ENCODE measurements at places on chromosomes 1 and 21.

GRCh38 chr1:10714337-10715114 is 81.9 kb downstream of the CASZ1 start:
- DNase-seq = no peak

DNA sequence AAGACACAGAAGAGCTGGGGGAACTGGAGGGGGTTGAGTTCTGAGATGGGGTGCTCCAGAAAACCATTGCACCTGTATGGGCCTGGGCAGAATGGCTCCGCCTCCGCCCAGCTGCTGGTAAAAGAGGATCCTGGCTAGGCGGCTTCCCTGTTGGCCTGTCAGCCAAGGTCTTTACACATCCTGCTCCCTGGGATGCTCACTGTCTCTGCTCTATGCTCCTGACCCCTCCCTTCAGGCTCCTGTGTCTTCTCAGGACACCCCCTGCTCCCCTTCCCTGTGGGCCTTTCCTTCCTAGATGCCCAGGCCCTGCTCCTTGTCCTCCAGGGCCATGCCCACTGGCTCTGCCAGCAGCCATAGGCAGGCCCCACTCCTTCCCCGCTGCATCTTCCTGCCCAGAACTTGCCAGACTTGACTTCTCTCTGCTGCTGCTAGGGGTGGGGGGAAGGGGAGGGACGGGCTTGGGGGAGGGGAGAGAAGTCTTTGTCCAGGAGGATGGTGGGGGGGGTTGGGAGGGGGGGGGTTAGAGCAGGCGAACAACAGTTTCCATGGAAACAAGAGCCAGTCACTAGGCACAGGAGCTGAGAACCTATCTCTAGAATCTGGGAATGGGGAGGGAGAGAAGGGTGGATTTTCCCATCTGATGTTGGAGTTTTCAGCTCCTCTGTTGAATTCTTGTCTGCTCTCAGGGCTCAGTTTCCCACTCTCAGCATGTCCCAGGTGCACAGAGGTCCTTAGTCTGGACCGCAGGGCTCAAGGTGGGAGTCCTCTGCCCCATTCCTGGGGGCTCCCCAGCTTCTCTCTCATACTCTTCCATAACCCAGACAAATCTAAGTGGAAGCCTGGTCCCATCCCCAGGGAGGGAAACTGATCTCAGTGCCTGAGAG is 10.6 kb downstream of the CELSR2 start:
- DNase-seq = no peak

GRCh38 chr1:198672124-198672523 is 33.3 kb downstream of the PTPRC start:
- DNase-seq = no peak

GRCh38 chr1:173134029-173134428 is 73.1 kb downstream of the TNFSF4 start:
- no peak for DNase-seq

DNA sequence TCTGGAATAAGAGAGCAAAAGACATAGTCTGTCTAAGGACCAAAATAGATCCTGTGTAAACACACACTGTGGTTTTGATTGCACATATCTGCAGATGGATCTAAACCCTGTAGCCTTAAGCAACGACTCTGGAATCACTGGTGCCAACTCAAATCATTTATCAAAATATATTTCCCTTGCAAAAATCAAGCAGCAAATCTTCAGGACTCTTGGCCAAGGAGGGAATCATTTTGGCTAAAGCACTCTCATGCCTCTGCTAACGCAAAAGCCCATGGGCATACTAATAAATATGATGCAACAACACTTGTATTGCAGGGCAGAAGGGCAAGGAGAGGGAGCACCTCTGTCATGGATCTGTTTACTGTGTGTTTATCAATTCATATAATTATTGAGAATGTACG is 155.4 kb upstream of the DUSP10 start:
- no peak for DNase-seq

DNA sequence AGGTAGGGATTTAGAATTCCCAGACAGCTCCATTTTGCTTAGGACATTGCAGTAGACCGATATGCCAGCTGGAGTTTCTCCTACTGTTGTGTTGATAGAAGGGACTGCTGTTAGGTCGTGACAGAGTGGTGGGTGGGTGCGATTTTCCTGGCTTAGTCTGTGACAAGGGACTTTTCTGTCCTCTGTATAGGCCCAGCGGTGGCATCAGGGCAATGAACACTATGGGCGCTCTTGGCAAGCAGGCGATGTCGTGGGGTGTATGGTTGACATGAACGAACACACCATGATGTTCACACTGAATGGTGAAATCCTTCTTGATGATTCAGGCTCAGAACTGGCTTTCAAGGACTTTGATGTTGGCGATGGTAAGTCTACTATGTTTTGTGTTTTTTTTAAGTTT is 321.8 kb downstream of the ZP4 start:
- no peak for DNase-seq

DNA sequence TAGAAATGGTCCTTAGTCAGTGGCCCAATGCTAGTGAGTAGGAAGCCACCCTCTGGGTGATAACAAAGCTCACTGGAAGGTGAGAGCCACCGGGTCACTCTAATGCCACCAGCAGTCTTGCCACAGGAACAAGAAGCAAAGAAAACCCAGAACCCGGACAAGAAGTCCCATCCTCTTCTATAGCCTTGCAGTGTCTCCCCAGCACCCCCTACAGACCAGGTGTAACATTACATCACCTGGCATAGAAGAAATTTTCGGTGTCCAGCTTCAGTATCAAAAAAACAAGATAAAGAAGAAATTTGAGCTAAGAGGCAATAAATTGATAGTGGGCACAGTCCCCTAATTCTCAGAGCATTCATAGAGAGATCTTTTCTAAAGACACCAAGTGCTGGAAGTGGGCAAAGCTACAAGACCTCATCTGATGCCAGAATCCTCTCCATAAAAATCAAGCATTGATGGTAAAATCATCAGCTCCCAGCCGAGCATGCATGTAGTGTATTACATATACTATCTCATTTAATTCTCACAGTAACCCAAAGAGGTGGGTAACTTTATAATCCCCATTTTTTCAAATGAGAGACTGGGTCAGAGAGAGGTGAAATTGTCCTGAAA is 491.0 kb downstream of the MATN1 start:
- DNase-seq = no peak

- DNase-seq = no peak
These were observed 49.5 kb upstream of the ERRFI1 start for GRCh38 chr1:8075511-8076051.

- no peak for DNase-seq
These were observed 15.7 kb upstream of the IFNAR2 start for GRCh38 chr21:33214056-33214455.

GRCh38 chr1:160550572-160551034 is 27.5 kb upstream of the SLAMF6 start:
- DNase-seq = peak; percentile 31

DNA sequence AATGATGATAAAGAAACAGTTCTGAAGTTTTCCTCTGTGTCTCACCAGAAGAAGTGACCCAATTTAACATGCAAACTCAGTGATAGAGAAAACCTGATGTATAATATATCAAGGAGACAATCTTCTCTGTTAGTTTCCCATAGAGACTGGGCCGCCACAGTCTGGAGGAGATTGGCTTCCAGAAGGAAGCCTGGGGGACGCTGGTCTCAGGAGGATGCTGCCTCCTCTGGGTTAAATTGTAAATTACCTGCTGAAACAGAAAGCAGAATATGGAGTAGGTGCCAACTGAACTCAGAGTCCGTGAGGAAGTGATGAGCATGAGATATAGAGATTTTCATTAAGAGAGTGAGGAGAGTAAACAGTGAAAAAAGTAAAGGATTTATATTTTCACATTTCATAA is 15.8 kb downstream of the OR14I1 start:
- DNase-seq = no peak

DNA sequence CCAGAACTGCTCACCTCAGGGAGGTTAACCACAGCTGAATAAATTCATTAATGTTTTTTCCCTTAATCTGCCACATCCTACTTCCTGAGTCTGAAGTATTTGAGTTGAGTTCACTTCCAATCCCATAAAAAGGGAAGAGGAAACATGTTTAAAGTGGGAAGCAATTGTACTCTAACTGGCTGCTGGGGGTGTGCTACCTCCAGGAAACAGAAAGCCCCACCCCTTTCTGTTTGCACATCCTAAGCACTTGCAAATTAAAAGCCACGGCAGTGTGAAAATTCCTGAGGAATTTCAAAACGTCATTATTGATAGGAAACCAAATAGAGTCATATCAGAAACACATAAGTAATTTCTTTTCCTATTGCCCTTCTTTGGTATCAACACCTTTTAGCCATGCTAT is 307.0 kb upstream of the NR5A2 start:
- no peak for DNase-seq

DNA sequence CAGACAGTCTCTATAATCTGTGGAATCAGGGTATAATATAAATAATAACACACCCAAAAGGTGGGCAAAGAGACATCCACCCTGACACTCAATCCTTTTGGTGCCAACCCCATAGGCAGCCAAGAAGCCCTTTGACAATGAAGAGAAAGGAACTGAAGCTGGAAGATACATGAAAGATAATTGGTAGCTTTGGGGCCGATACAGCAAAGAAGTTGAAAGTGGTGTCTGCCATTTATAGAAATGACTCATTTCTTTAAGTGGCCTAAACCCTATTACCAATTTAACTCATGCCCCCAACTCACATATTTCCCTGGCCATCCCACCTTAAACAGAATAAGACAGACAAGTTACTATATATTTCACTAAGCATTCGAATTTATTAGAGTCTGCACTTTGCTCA is 167.0 kb downstream of the ZC3H11B start:
- DNase-seq = no peak

DNA sequence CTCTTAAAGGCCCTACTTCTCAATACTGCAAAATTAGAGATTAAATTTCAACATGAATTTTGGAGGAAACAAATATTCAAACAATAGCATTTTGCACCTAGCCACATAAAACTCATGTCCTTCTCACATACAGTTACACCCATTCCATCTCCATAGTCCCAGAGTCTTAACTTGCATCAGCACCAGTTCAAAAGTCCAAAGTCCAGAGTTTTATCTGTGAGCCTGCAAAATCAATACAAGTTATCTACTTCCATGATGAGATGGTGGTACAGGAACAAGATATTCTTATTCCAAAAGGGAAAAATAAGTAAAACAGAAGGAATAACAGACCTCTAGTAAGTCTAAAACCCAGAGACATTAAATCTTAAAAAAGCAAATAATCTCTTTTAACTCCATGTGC is 686.0 kb upstream of the ADGRL4 start:
- no peak for DNase-seq

DNA sequence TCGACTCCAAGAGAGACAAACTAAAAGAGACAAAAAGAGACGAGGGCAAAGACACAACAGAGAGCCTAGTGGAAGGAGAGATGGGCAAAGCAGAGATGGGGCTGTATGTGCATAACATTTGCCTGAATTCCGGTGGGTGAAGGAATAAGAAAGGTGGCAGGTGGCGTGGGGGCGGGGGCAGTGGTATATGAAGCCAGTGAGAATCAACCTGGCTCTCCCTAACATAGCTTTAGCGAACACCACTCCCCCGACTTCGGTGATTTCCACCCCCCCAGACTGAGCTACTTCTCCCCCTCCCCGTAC is 1.1 kb downstream of the INKA2 start:
- no peak for DNase-seq

- no peak for DNase-seq
These were observed 35.9 kb downstream of the CSF1 start for GRCh38 chr1:109946511-109946910.

DNA sequence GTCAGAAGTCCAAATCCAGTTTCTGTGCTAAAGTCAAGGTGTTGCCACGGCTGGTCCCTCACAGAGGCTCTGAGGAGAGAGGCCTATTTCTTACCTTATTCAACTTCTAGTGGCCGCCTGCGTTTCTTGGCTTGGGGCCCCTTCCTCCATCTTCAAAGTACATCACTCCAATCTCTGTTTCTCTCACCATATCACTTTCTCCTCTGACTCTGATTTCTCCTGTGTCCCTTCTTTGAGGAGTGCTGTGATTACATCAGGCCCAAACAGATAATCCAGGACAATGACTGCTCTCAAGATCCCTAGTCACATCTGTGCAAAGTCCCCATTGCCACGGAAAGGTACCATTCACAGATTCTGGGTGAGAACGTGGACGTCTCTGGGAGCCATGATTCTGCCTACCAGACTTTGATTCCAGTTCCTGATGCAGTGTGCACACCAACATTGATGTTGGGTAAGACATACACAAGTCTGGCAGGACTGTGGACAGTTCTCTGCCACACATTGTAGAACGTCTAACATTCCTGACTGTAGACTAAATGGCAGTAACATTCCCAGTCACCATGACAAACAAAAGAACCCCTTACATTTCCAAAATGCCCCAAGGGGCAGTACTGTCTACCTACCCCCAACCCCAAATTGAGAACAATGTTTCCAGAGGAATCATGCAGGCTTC is 43.0 kb upstream of the ITPKB start:
- DNase-seq = no peak

DNA sequence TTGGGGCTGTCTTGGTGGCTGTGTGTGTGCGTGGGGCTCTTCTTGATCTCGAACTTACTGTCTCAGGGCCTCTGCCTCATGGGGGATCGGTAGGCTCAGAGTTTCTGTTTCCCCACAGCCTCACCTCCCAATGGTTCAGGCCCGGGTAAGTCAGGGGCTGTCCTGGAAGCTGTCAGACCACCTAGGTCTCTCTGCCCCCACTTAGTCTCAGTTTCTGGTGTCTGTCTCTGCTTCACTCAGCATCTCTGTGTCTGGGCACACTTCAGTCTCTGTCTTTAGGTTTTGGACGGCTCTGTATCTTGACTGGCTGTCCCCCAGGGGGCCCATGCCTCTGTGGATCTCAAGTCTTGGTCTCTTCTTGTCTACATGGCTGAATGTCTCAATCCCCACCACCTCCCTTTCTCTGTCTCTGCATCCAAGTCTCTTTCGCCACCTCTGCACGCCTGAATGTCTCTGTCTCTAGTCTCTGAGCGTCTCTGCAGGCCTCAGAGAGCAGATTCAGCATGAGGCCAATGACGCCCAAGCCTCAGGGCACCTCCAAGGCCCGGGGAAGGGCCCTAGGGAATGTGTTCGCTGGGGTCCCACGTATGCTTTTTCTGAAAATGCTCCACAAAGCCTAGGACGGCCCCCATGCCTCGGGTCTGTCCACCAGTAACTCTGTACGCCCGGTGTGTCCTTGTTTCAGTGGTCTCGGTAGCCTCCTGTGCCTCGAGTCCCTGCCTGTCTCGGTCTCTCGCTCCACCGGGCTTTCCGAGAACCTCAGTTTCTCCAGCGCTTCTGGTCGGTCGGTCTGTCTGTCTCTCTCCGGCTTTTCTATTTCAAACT is 818 bp downstream of the FHL3 start:
- no peak for DNase-seq

All from activated CD4-positive, alpha-beta T cell treated with anti-CD3 and anti-CD28 coated beads, Interleukin-2, amount 50 U/mL, for 24 hours (primary cell).